Astrocyte (in vitro differentiated cells and primary cell): ENCODE measurements at places on chromosomes 16 and 17.

DNA sequence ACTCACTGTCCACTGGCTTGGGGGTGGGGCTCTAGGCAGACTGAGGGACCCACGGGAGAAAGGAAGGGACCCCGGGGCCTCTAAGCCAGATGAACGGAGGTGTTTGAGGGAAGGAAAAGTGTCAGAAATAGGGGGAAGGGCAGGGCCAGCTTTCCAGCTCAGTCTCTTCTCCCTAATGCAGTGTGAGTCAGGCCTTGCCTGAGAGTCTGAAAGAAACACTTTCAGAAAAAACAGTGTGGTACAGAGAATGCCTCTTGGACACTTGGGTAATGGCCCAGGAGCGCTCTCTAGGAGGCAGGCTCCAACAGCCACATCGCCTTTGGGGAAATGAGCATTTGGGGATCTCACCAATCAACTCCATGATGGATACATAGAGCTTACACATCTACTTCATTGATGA lies 46.9 kb downstream of the NDEL1 start:
- no peak for DNase-seq

DNA sequence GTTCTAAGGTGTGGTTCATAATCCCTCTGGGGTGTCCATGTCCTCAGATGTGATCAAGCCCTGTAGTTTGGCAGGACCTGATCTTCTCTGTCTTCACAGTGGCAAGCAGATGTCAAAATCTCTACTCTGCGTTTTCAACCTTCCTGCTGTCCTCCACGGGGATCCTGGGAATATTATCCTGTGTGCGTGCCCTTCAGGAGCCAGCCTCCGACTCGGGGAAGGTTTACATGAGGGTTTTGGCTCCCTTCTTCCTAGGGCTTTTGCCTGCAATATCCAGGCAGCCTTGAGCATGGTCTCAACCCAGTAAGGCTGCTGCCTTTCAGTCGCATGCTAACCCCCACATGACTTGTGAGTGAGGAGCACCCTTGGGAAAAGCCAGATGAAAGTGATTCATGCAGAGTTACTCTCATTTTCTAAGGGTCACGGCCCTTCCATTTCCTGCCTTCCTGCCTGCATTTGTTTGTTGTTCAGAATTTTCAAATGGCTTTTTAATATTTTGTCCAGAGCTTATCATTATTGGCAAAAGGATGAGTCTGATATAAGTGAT lies 202.2 kb upstream of the CHMP6 start:
- DNase-seq: peak; percentile 89

DNA sequence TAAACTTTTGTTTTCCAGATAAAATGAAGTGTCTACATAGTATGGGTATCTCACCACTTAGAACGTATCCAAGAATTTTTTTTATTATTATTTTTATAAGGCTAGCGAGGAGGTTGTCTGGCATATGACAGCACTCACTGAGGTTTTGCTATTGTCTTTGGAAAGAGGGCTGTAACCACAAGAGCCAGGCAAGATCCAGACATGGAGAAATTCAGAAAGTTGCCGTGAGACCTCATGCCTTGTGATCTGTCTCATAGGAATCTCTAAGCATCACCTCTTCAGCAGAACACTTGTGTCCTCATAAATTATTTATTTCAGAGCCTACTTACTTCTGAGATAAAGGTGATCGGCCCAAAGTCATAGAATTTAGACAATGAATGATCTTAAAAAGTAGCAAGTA lies 410.8 kb downstream of the CDH11 start:
- DNase-seq: peak; percentile 99

GRCh38 chr16:88651989-88652761 lies 1.3 kb upstream of the CYBA start:
- DNase-seq: no peak

DNA sequence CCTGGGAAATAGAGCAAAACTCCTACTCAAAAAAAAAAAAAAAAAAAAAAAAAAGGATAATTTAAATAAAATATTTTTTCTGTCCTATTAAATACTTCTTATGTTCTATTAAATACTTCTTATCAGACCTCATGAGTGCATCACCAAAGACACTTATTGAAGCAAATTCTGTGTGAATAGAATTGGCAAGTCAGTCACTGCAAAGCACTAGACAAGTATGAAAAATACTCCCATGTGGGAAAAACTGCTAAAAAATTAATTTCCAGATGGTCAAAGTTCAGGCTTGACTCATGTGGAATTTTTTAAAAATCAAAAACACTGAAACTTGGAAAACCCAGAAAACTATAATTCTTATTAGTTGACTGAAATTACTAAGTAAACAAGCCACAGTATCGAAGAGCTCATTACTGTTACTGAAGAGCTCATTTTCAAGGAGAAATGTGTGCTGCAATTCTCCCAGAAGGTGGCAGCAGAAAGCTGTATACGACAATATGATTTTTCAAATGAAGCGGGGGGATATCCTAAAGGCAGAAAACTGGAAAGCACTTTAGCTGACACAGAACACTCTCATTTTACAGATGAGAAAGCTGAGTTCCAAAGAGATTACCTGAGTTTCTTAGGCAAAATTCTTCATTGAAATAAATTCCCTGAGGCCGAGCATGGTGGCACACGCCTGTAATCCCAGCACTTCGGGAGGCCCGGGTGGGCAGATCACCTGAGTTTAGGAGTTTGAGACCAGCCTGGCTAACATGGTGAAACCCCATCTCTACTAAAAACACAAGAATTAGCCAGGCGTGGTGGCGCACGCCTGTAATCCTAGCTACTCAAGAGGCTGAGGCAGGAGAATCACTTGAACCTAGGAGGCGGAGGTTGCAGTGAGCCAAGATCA lies 15.9 kb upstream of the FBXO47 start:
- peak; percentile 35 for DNase-seq

DNA sequence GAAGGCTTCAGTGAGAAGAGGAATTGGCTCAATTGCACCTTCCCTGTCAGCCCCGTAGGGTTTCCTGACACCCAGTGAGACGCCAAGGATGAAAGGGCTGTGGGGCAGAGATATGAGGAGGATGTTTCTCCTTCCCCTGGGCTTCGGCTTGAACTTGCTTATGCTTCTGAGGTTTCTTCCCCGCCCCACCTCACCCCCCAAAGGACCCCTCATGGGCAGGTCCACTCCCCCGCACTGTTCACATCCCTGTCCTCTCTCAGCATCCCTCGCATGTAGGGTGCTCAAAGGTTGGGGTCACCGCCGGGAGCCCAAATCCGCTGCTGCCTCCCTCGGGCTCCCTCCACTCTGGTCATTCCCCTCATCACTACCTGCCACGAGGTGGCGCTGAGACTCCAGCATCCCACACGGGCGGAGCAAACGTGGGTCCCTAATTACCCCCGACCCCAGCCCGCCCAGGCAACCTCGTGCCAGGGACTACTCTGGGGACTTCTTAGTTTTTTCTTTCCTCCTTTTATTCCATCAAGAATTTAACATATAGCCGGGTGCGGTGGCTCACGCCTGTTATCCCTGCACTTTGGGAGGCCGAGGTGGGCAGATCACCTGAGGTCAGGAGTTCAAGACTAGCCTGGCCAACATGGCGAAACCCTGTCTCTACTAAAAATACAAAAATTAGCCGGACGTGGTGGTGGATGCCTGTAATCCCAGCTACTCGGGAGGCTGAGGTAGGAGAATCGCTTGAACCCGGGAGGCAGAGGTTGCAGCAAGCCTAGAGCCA lies 3.3 kb upstream of the TRARG1 start:
- no peak for DNase-seq

GRCh38 chr17:75588596-75589011 lies 1.0 kb downstream of the MYO15B start:
- DNase-seq: no peak

DNA sequence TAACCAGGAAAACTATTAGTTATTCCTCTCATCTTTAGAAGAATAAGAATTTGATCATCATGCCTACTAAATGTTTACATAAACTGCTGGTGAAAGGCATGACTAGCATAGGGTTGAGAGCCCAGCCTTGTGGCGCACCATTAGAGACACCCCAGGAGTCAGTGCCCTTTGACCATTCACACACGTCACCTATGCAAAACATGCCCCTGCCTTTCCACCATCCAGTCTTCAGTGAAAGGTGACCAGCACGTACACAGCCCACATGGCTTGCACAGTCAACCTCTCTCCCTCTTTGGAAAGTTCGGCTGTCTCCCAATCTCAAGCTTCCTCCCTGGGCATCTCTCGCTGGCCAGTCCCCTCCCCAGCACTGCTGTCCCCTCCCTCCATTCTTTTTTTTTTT lies 150.3 kb downstream of the ENGASE start:
- DNase-seq: no peak

- DNase-seq: no peak
These were observed 23.9 kb upstream of the TOM1L1 start for GRCh38 chr17:54876656-54877195.

- DNase-seq: no peak
These were observed 11.8 kb upstream of the TMEM98 start for GRCh38 chr17:32916134-32916533.

- DNase-seq: no peak
These were observed 2.7 kb downstream of the IGFBP4 start for GRCh38 chr17:40445751-40446468.

- DNase-seq: no peak
These were observed 752 bp downstream of the TBC1D24 start for GRCh38 chr16:2475413-2476344.

DNA sequence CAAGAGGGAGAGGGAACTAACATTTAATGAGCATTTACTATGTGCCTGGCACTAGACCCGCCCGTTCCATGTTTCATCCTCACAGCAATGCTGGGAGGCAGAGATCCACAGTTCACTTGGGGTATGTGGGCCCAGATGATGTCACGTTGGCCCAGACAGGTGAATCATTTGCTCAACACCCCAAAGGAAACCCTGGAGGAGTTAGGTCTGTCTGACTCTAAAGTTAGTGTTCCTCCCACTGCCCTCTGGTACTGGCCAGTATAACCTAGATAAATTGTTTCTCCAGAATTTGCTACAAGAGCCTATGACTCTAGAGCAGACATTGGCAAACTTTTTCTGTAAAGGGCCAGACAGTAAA lies 164.6 kb downstream of the VPS53 start:
- DNase-seq: peak; percentile 69

DNA sequence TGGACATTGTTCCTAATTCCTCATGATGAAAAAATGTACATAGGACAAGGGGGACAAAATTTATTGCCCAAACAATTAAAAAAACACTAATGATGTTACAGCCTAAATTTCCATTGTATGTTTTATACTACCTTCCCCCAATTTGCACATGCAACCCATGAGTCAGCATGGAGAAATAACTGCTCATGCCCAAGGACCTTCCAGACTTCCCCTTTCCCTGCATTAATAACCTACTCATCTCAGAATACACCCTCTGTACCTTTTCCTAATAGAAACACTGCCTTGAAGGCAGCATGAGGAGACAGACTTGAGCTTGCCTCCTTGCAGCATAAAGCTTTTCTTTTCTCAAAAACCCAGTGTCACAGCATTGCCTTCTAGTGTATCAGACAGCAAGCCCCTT lies 2402.8 kb downstream of the TP53TG3F start:
- no peak for DNase-seq

DNA sequence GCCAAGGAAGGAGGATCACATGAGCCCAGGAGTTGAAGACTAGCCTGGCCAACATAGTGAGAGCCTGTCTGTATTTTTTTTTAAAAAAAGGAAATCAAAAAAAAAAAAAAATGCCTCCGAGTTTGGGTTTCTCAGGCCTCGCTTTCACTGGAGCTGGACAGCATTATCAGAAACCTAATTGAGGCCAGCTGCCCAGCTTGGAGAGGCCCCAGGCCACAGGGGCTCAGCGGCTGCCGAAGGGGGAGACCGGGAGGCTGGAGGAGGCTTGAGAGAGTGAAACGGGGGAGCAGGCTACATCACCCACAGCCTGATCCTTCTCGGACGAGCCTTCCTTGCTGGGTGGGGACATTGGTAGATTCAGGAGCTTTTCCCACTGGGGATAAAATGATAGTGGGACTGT lies 5.1 kb downstream of the TTYH2 start:
- DNase-seq: no peak

DNA sequence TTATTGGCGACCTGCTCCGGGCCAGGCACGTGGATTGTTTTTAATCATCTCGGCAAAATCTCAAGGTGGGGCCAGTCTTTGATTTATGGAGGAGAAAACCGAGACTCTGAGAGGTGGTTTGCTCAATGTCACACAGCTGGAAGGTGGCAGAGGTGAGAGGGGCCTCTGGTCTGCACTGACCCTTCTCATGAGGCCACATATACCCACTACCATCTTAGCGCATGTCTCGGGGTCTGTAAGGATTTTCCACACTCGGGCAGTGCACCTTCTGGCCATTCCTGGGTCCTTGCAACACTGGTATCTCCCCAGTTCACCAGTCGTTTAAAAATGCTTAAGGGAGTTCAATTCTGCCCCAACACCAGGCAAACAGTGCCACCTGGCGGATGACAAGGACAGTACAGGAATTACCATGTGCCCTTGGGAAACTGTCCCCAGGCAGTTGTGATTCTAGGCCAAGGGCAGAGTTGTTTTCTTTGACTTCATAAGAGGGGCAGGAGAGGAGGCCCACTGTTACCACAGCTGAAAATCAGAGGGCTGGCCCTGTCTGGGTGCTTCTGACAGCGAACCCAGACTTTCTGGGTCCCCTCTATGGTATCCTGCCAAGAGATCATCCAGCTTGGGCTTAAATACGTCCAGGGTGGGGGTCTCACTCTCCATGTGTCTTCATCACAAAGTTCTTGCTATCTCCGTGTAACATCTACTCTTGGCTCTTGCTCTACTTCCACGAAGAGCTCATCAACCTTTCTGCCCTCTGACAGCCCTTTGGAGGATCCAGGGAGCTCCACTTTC lies 39.4 kb upstream of the RAI1 start:
- DNase-seq: peak; percentile 39

GRCh38 chr17:48295362-48296288 lies 134.4 kb downstream of the SKAP1 start:
- no peak for DNase-seq

DNA sequence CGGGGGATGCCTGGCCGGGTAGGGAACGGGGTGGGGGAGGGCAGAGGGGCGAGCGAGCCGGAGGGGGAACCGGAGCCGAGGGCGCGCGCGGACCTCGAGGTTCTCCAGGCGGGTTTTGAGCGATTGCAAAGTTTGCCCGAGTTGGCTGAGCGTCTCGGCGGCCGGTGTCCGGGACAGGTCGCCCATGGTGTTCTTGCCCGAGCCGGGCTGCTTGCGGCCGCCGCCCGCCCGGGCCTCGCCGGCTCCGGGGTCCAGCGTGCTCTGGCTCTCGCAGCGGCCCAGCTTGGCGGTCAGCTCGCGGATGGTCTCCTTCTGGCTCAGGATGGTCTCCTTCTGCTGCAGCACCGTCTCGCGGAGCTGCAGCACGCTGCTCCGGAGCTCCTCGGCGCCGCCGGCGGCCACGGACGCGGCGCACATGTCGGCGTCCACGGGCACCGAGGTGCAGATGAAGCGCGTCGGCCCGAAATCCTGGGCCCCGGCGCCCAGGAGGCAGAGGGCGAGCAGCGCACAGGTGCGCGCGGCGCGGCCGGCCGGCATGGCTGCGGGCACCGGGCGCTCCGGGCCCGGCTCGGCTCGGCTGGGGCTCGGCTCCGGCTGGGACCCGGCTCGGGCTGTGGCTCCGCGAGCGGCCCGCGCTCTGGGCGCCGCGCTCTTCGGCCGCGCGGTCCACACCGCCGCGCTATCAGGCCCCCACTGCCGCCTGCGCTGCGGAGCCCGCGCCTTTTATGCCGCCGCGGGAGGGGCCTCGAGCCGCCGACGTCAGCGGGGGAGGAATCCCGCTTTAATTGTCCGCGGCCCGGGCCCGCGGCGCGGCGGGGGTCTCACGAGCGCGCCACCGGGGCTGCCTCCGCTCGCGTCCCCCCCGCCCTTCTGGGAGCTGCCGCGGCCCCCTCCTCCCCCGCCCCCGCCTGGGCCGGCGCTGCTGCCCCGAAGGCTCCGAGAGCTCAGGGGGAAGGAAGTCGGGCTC lies at the start of gene NPTX1:
Gene NPTX1 (minus strand): TSS at position 698 of the 967 bp plus-strand sequence. CDS start 161 bp downstream, at position 537.
- DNase-seq: no peak

GRCh38 chr17:45256114-45256966 lies 5.6 kb downstream of the SPATA32 start:
- no peak for DNase-seq

GRCh38 chr17:46931596-46931995 lies 8.6 kb downstream of the GOSR2 start:
- no peak for DNase-seq
